ENCODE measurements at places on chromosomes 5 and 9. TPM values are rescaled to one million over a fixed set of nuclear protein-coding genes. Genes with fewer than 3 reads are reported as not detected.

PITX1 gene
- total RNA-seq = 1,232 TPM

MEIKIN gene
- not detected for total RNA-seq

GRXCR2 gene
- not detected for total RNA-seq

LCN1 gene
- not detected for total RNA-seq

CFAP90 gene
- not detected for total RNA-seq

HIGD2A gene
- 77.2 TPM for total RNA-seq

GRCh38 chr5:55554585-55555202 lies 19.9 kb upstream of the PLPP1 start:
- no peaks in the 10 kb centered on the region for H3K4me1 ChIP-seq
- no peak overlapping the region for H3K27ac ChIP-seq
- DNase-seq = no peak
- no peak overlapping the region for H3K4me3 ChIP-seq

DNA sequence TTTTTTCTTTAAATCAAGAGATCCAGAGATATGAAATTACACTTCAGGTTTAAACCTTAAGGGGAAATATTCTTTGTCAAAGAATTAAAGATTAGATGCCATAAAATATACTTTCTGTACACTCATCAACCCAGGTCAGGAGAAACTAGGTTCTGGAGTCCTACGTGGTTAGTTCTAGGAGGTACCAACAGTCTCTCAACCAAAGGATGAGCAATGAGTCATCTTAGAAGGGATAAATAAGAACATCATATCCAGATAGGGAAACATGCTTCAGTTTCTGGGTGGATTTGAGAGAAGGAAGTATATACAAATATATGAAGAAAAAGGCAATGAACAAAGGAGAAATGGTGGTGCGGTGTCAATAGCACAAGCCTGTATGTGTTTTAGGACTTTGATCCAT lies 98.2 kb downstream of the CSNK1G3 start:
- no peak overlapping the region for H3K27ac ChIP-seq
- DNase-seq = no peak
- no peak overlapping the region for H3K4me3 ChIP-seq
- H3K36me3 ChIP-seq = no peaks in the 10 kb centered on the region

- H3K36me3 ChIP-seq = no peaks in the 10 kb centered on the region
- no peaks in the 10 kb centered on the region for H3K4me1 ChIP-seq
- no peaks in the 10 kb centered on the region for H3K27me3 ChIP-seq
These were observed 775.8 kb downstream of the EFNA5 start for GRCh38 chr5:106894964-106895363.

GRCh38 chr9:3012842-3013241 lies 168.9 kb upstream of the PUM3 start:
- no peaks in the 10 kb centered on the region for H3K36me3 ChIP-seq
- H3K27ac ChIP-seq = no peak overlapping the region
- H3K4me1 ChIP-seq = no peaks in the 10 kb centered on the region
- H3K4me3 ChIP-seq = no peak overlapping the region
- no peak for DNase-seq

- DNase-seq = no peak
- H3K4me3 ChIP-seq = no peak overlapping the region
- H3K4me1 ChIP-seq = no peaks in the 10 kb centered on the region
- no peaks in the 10 kb centered on the region for H3K36me3 ChIP-seq
These were observed 1.3 kb upstream of the PLPP7 start for GRCh38 chr9:131288217-131288616.

- H3K27ac ChIP-seq = no peak overlapping the region
- H3K27me3 ChIP-seq = no peaks in the 10 kb centered on the region
These were observed 1170.0 kb upstream of the CDH9 start for GRCh38 chr5:28208356-28208755.

DNA sequence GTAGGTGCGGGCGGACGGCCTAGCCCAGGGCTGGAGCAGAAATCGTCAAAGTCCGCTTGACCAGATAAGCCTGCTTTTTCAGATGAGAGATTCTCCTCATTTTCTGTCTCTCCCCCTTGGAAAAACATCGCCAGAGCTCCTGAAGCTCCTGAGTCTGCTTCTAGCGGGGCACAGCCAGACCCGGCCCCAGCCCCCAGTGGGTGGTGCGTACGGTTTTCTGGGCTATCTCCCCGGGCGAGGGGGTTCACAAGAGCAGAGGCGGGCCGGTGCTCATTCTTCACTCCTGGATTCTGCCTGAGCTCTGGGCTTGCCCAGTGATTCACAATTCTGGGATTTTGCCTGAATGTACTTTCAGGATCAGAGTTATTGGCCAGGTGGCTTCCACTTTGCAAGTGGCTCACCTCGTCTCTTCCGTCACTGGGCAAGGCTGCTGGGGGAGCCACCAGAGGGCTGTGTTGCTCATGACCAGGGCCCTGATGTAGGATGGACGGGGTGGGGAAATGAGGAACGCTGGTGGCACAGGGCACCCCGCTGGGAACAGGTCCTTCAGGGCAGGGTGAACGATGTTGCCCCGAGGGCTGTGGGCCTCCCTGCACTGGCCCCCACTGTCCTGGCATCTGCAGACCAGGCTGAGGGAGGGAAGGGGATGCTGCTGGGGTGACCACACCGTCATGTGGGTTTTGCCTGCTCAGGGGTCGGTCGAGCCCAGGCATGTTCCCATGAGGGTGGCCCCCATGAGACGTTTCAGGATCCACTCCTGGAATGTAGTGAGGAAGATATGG lies 6.3 kb downstream of the SEC16A start:
- H3K36me3 ChIP-seq = peaks cover 25% of the 10 kb centered on the region
- H3K4me1 ChIP-seq = peaks cover 5% of the 10 kb centered on the region
- H3K4me3 ChIP-seq = no peak overlapping the region
- no peaks in the 10 kb centered on the region for H3K27me3 ChIP-seq
- H3K27ac ChIP-seq = no peak overlapping the region

GRCh38 chr5:175738602-175739133 lies 80.8 kb downstream of the HRH2 start:
- H3K36me3 ChIP-seq = no peaks in the 10 kb centered on the region
- H3K4me3 ChIP-seq = no peak overlapping the region
- no peaks in the 10 kb centered on the region for H3K27me3 ChIP-seq
- no peak for DNase-seq
- no peaks in the 10 kb centered on the region for H3K4me1 ChIP-seq
- no peak overlapping the region for H3K27ac ChIP-seq

DNA sequence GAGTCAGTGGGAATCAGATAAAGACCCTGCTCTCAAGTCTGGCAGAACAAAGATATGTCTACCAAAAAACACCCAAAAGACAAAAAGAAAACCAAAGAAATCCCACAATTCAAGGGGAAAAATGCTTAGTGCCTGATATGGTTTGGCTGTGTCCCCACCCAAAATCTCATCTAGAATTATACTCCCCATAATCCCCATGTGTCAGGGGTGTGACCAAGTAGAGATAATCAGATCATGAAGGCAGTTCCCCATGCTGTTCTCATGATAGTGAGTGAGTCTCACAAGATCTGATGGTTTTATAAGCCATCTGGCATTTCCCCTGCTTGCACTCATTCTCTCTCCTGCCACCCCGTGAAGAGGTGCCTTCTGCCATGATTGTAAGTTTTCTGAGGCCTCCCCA lies 13.4 kb downstream of the FBXO10 start:
- H3K36me3 ChIP-seq = peaks cover 7% of the 10 kb centered on the region
- no peak overlapping the region for H3K4me3 ChIP-seq
- no peak for DNase-seq

GRCh38 chr9:70600506-70600905 lies 186.0 kb upstream of the KLF9 start:
- peaks cover 34% of the 10 kb centered on the region for H3K4me1 ChIP-seq
- no peaks in the 10 kb centered on the region for H3K27me3 ChIP-seq
- no peaks in the 10 kb centered on the region for H3K36me3 ChIP-seq
- H3K4me3 ChIP-seq = no peak overlapping the region
- peak overlapping the region; percentile 87 for H3K27ac ChIP-seq

DNA sequence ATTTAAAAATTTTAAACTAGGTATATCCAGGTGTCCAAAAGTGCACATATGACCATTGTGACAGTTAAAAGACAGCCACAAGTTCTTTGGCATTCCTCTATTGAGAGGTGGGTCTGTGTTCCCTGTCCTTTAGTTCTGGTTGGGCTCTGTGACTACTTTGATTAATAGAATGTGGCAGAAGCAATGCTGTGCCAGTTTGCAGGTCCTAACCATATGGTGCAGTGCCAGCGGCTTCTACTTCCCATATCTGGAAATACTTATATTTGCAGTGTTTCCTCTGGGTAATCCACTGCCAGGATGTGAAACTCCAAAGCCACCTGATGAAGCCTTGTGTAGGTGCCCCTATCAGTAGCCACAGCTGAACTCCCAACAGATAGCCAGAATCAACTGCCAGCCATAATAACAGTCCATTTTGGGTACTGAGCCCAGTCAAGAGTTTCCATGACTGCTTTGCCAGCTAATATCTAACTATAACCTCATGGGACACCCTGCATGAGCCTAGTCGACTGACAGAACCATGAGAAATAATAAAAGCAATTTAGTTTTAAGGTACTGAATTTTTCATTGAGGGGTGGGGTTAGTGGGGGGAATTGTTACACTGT lies 361.0 kb upstream of the SEMA6A start:
- DNase-seq = no peak
- no peaks in the 10 kb centered on the region for H3K27me3 ChIP-seq
- no peaks in the 10 kb centered on the region for H3K4me1 ChIP-seq
- H3K27ac ChIP-seq = no peak overlapping the region
- no peak overlapping the region for H3K4me3 ChIP-seq

DNA sequence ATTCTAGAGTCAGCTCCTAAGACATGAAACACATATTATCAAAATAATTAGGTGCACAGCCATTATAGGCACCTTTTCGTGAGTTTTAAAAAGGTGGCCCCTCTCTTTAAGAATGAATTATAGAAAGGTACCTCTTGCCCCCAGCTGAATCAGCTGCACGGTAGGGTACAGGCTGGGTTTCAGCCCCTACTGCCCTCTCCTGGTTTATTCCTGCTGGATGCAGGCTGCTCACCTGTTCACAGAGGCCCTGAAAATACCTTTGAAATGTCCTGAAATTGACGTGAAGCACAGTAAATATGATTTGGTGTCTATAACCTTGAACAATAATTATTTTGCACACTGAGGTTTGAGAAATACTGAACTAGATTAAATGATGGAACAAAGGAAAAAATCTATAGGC lies 504.8 kb upstream of the SGCD start:
- no peak for DNase-seq
- no peaks in the 10 kb centered on the region for H3K27me3 ChIP-seq
- H3K27ac ChIP-seq = no peak overlapping the region
- H3K4me3 ChIP-seq = no peak overlapping the region

DNA sequence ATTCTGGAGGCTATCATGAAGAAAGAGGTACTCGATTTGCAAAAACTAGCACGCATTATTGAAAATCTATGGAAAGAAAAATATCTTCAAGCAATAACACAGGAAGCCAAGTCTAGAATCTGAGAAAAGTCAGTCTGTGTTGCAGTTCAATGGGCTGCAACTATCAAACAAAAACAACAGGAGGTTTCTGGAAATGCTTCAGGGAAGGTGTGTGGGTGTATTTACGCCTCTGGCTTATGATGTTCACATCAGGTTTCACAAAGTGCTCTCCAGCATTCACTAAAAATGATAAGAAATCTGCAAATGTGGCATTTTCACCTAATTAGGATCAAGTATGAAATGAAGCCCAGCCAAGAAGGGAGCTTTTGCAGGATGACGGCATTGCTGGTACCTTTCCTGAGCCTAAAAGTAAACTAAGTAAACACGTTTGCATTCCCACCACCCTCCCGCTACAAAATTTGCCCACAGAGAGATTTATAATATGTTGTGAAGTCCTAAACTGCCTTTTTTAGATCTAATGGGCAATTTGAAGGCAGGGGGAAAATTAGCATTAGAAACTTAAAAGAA lies 146.4 kb downstream of the GABRB2 start:
- no peaks in the 10 kb centered on the region for H3K36me3 ChIP-seq
- H3K4me1 ChIP-seq = no peaks in the 10 kb centered on the region
- DNase-seq = no peak

- no peak overlapping the region for H3K4me3 ChIP-seq
- no peaks in the 10 kb centered on the region for H3K27me3 ChIP-seq
- H3K27ac ChIP-seq = no peak overlapping the region
- H3K36me3 ChIP-seq = no peaks in the 10 kb centered on the region
- DNase-seq = no peak
- H3K4me1 ChIP-seq = no peaks in the 10 kb centered on the region
These were observed 134.5 kb downstream of the SIL1 start for GRCh38 chr5:139063664-139064054.

DNA sequence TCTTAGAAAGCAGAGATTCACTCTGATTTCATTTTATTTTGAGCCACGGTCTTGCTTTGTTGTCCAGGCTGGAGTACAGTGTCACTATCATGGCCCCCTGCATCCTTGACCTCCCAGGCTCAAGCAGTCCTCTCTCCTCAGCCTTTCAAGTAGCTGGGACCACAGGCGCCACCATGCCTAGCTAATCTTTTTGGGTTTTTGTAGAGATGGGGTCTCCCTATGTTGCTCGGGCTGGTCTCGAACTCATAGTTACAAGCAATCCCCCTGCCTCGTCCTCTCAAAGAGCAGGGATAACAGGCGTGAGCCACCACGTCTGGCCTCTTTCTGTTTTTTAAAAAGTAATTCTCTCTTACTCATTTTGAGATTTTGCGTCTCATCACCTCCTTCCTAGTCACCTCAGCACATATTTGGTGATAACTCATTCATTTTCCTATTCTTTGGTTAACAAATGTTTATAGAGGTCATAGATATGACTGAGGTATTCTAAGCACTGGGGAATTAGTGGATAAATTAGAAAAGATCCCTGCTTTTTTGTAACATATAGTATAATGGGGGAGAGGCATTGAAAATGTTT lies 10.8 kb upstream of the DCP2 start:
- H3K4me1 ChIP-seq = peaks cover 9% of the 10 kb centered on the region
- no peaks in the 10 kb centered on the region for H3K27me3 ChIP-seq

GRCh38 chr9:74277532-74277931 lies 219.6 kb upstream of the RORB start:
- H3K27me3 ChIP-seq = no peaks in the 10 kb centered on the region
- DNase-seq = no peak
- H3K4me3 ChIP-seq = no peak overlapping the region
- H3K4me1 ChIP-seq = no peaks in the 10 kb centered on the region
- H3K36me3 ChIP-seq = no peaks in the 10 kb centered on the region
- no peak overlapping the region for H3K27ac ChIP-seq

DNA sequence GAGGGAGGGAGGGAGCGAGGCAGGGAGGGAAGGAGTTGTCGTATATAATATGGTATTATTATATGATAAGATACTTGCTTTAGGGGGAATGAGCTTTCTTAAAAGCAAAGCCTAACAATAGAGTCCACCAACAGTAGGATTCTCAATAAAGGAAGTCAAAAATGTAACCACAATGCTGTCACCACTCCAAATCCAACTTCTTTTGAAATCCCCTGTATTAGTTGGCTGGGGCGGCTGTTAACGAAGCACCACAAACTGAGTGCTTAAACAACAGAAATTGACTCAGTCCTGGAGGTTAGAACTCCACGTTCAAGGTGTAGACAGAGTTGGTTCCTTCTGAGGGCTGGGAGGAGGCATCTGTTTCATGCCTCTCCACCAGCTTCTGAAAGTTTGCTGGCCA lies 23.1 kb downstream of the GAS1 start:
- no peaks in the 10 kb centered on the region for H3K27me3 ChIP-seq
- no peaks in the 10 kb centered on the region for H3K4me1 ChIP-seq
- no peak overlapping the region for H3K27ac ChIP-seq
- DNase-seq = no peak
- H3K36me3 ChIP-seq = no peaks in the 10 kb centered on the region

Data from esophagus squamous epithelium (tissue), 5 donors.